ENCODE measurements at places on chromosomes 3 and 15.

DNA sequence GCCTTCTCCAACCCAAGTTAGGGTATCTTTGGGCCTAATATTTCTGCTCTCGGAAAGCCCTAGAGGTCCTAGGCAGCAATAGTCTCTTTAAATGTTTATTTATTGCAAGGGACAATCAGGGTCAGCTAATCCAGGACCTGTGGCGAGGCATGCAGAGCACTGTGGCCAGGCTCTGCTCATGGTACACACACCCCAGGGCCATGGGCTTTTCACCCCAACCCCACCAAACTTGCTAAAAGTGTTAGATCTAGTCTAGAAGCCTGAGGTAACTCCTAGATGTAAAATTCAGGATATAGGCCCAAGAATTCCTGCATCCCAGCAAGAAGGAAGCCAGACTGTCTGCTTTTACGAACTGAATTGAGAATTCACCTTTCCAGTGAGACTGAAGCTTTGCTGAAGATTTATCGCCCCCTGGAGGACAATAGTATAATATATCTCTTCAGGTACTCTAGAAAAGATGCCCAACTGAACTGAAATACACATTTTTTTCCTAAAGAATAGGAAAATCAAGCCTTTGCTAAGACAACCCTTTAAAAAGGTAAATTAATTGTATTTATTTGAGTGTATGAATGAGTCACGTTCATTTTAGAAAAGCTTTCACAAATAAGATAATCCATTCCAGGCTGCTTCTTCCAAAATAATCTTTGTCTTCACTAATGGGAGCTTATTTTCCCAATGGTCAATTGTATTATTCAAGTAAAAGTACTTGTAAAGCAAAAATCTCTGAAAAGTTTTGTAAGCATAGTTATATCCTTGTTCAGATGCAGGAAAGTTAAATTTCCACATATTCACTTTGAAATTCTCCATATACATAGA is 89.8 kb downstream of the LRRC3B start:
- DNase-seq: no peak

DNA sequence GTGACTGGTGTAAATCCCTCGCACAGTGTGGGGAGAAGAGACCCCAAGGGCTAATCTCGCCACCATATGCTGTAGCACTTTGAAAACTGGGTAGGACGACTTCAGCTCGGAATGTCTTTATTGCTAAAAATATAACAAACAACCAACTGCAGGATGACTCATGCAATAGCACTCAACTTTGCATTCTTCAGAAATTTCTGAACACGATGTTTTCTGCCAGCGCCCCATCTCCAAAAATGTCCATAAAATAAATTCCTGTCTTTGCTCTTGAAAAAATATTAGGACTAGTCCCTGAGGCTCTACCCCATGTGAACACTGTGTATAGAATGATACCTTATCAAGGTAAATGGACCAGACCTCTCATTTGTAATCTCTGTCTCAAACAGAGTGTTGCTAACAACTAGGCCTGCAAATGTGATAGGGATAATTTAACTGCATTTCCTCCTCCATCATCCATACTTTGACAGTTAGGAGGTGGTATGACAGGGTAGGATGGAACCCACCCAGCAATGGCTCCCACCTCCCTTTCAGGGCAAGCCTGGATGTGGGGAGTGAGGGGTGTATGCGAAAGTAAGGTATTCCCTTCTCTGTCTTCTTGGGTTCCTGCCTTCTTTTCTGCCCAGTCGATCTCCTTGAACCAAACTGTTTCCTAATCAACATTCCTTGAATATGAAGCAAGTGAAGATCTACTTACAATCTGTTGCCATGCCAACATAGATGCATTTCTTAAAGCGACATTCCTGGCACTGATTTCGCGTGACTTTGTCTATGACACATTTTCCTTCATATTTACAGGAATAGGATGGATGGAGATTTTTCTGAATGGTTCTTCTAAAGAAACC is 201.1 kb downstream of the NR1D2 start:
- DNase-seq: no peak

DNA sequence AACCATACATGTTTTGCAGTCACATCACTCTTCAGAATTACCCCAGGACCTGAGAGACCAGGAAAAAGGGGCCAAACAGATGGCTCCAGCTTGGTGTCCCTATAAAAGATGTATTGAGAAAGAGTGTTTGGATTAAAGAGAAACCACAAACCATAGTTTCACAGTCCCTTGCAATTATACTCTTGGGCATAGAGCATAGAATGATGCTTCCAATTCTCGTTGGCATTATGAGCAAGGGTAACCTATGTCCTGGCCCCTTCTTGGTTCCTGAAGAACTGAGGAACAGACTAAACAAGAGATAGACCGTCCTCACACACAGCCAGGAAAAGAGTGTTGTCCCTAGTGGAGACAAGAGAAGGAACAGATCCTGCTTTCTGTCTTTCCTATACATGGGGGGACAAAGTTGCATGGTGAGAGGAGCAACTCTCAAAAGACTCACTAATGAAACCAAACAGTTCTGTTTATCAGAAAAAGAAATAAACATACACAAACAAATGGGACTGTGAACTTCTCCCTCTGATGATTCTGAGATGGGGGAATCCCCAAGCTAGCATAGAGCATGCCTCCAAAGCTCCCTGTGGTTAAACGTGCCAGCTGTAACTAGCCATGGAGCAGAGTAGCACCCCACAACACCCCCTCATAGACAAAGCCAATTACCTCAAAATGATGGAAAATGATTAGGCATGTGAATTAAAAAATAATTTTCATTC is 908.6 kb downstream of the NTRK3 start:
- no peak for DNase-seq

GRCh38 chr15:99143655-99144610 is 39.1 kb downstream of the SYNM start:
- DNase-seq: no peak

DNA sequence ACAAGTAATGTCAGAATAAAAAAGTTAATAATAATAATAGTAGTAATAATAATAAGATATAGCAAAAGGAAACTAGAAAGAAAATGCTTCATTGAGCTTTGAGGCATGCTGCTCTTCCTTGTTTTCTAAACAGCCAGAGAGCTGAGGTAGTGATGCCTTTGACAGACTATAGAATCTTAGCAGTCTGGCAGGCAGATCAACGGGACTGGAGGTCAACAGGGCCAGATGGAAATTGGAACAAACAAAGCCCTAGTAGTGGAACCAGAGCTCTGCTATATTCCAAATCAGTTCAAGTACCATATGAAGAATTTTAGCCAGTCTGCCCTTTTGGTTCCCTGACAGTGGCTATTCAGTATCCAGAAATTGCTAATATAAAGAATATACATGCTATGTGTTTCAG is 278.6 kb downstream of the NLGN1 start:
- no peak for DNase-seq

DNA sequence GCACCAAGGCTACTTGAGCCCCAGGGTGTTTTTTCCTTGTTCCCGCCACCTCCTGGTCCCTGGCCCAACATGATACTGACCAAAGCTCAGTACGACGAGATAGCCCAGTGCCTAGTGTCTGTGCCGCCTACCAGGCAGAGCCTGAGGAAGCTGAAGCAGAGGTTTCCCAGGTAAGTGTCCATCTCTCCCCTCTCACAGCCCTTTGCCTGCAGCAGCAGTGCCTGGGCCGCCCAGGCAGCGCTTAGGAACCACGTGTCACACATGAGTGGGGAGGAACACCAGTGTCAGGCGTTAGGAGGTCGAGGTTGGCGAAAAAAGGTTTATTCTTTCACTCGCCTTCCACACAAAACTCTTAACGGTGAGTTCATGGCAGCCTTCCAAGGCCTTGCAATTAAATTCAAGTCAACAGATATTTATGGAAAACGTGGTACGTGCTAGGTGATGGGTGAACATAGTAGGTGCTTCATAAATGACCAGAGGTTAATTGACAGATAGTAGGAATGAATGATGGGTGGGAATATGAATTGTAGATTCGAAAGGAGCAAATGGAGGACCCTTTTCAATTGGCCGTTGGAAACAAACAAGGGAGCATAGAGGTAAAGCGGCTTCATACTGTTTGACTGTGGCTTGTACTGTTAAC is 486 bp downstream of the CDIN1 start:
- DNase-seq: no peak

DNA sequence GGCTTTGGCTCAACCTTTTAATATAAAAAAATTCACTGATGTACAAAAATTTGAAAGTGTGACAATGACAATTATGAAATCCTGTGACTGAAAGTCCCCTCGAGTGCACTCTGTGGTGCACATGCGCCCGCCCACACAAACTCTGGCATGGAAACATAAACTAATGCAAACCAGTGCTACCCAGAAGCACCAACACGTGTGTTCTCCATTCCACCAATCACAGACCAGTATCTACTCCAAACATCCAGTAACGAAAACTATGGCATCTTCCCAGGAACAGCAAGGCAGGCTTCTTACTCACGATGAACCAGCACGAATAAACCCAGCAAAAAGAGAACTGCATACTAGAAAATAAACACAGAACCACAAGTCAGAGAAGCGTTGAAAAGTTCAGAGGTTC is 11.7 kb upstream of the NMB start:
- DNase-seq: no peak

GRCh38 chr15:66734961-66735908 is 33.2 kb downstream of the SMAD6 start:
- DNase-seq: no peak

GRCh38 chr15:46496491-46497115 is 861.8 kb downstream of the SQOR start:
- no peak for DNase-seq

DNA sequence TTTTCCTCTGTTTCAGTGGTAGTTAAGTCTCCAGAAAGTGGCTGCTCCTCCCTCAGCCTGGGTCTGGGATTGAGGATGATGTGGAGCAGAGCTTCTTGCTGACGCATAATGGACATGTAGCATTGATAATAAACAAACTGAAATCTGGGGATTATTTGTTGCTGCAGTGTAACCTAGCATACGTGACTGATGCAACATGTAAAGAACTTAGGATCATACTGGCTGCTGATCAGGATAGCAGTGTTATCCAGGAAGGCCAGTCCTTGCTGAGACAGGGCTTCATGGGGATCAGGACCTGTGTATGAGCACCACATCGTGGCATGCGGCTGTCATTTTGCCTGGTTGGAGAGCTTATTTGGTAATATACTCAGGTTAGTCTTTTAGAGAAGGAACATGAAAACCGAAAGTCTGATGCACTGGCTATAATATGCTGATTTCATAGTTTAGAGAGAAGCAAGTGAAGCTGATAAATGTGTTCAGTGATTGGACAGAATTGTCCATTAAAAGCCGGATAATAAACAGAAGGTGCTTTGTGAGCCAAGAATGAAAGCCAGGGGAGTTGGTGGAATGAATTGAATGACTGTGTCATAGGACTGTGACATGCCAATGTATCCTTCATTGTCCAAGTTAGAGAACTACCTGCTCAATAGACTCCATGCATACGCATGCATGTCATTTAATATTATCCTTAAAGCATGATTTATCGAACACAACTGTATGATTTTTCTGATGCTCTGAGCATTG is 4.1 kb downstream of the MINAR1 start:
- no peak for DNase-seq

DNA sequence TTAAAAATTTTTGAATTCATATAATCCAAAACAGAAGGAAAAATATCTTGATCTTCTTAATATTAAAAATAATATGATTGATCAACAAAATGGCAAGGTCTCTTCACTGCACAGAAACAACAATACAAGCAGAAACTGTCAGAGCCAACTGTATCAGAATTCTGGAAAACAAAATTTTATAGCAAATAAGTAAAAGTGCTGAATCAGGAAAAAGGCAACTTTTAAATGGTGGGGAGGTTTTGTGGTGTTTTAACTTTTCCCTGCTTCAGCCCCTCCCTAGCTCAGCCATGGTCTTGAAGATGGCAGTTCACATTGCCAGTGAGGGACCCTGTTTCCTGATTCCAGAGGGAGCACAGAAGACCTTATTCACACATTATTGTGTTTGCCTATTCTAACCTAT is 37.6 kb downstream of the SPESP1 start:
- no peak for DNase-seq

DNA sequence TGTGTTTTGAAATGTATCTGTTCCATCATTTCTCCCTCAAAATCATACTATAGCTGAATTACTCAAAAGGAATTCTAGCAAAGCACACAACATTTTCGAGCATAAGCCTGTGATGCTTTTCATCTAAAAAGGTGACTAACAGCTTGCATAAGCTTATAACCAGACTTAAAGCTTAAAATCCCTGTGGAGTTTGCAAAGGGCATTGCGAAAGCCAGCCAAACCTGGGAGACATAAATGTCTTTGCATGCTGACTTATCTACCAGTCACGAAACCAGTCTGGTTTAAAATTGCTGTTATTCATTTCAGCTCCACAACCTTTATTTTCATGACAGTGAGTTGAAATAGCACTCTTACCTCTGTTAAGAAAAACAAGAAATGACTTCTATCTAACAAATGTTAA is 35.6 kb upstream of the LIPC start:
- no peak for DNase-seq

DNA sequence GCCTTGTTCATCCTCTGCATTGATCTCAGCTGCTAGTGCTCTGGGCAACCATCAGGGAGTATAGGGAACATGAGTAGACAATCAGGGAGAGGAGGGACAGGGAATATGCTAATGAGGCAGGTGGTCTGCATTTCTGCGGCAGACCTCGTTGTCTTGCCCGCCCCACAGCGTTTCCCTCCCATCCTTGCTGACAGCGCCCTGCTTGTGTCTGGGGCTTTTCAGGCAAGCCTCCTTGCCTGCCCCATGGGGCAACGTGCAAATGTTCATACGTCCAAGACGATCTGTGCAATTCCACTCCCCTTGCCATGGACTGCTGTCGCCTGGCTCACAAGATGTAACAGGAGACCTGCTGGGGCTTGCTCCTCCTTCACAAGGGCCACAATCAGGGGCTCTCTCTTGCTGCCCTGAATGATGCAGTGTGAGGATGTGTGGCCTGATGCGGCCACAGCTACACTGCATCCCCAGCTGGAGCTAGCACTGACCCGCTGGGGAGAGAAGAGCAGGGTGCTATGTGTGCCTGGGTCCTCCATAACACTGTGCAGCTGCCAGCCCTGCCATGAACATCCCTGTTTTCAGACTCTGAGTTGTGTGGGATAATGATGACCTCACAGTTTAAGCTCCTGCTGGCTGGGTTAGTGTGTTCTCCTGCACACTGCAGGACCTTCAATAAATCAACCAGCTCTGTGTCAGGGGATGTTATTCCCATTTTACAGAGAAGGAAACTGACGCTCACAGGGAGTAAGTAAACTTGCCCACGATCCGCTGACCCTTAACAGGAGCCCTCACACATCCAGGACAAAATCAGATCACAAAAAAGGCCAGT is 211.3 kb downstream of the KLF13 start:
- no peak for DNase-seq

GRCh38 chr3:72274493-72275330 is 489.8 kb upstream of the PROK2 start:
- no peak for DNase-seq

DNA sequence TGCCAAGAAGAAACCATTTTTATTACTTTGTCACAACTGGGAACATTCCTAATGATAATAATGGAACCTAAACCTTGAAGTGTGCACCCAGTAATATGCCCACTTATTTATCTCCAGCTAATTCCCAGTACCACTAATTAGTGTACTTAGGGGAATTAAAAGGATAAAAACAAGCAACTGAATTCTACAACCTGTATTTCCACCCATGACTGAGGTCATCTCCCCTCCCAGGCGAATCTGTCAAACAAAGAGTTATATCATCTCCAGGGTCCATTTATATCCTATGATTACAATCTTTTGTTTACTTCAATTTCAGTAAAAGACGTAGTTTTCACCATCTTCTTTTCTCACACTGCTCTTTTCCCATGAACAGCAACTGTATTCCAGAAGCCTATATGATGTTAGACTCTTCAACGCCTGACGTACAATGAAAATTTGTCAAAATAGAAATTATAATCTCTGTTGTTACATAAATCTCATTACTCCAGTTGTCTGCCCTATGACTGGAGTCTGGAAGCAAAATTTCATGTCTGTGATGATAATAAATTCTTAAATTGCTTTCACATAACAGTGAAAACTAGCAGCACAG is 177.6 kb downstream of the GOLIM4 start:
- no peak for DNase-seq
